Tongue (tissue), 3 donors: ENCODE measurements at places on chromosomes 3 and 15. TPM values are rescaled to one million over a fixed set of nuclear protein-coding genes. Genes with fewer than 3 reads are reported as not detected.
A peak's percentile ranks its signal among the peaks of the same experiment; 100 is the strongest.

- DNase-seq, result peak; percentile 77
These were observed 88.9 kb upstream of the CCNL1 start for GRCh38 chr3:157248590-157249422.

GRCh38 chr15:57306161-57306943 is 70.0 kb upstream of the CGNL1 start:
- DNase-seq, result peak; percentile 87

ZIC4 gene
- 1.0 TPM for total RNA-seq

ZNF860 gene
- total RNA-seq, result 1.9 TPM

- DNase-seq, result peak; percentile 93
These were observed 48.0 kb downstream of the SSUH2 start for GRCh38 chr3:8596321-8597218.

PARL gene
- total RNA-seq, result 41.9 TPM

GRCh38 chr15:64532521-64533315 is 72.3 kb downstream of the ZNF609 start:
- no peak for DNase-seq

GRCh38 chr3:143277531-143277930 is 158.0 kb downstream of the CHST2 start:
- DNase-seq, result no peak

CIB2 gene
- 12.1 TPM for total RNA-seq

DNA sequence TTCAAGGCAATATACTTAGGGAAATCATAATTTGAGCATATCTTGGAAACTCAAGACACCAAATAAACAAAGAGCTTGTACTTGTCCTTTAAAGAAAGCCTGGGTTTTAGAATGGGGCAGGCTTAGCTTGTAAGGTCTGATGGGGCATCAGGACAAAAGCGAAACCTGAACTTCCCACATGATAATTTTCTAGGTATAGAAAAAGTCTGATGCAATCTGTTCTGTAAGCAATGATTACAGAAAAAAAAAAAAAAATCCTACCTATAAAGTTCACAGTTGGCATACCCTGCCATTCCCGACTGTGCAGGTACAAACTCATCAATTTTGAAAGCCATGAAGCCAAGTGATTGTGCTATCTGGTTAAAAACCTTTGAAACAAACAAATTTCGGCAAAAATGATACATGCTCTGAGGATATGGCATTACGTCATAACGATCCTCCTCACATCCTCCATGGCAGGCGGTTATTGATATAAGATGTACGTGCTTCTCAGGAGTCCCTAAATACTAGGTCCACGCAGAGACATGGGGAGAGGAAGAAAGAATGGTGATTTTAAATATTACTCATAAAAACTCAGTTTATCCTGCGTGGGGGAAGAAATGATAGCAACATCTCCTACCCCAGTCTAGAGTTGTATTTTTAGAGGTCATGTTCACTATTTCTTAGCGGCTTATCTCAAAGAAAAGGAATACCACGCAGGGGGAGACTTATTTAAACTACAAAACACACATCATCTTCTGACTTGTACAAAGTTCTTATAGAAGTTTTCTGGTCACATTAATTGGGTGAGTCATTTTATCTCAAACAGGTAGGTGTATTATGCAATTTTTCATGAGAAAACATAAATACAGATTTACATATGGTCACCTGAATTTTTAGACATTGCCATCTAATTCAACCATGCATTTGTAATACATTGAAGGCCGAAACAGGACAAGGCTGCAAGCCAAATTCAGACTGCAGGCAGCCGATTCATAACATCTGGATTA is 27.0 kb downstream of the MB21D2 start:
- no peak for DNase-seq

DNA sequence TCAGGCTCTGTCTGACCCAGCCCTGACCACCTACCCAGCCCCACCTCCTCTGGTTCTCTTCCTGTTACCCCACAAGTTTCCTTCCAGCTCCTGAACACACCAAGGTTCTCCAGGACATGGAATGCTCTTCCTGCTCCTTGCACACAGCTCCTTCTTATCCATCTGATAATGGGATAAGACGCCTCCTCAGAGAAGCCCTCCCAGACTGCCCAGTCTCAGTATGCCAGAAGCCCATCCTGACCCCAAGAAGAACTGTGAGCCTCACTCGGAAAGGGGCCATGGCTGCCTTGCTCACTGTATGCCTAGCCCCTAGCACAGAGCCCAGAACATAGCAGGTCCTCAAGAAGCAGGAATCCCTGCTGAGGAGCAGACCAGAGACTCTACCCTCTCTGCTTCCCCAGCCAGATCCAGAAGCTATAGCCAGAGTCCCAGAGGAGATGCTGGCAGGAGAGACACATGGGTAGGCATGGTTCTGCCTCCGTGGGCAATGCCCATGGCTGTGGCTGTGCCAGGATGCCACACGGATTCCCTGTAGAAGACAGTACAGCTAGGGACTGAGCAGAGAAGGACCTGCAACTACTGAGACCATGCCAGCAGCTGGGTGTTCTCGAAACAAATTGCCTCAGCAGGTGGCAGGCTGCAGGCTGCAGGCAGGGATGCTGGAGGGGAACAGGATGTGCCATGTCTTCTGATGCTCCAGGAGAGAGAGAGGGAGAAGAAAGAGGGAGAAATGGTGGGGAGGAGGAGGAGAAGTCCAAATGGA is 74.0 kb upstream of the LINGO1 start:
- DNase-seq, result no peak

GABRR3 gene
- not detected for total RNA-seq

GOLGA8T gene
- not detected for total RNA-seq

GRCh38 chr3:126542340-126543241 is 16.1 kb downstream of the C3orf22 start:
- DNase-seq, result no peak

CHL1 gene
- 69.0 TPM for total RNA-seq

DNA sequence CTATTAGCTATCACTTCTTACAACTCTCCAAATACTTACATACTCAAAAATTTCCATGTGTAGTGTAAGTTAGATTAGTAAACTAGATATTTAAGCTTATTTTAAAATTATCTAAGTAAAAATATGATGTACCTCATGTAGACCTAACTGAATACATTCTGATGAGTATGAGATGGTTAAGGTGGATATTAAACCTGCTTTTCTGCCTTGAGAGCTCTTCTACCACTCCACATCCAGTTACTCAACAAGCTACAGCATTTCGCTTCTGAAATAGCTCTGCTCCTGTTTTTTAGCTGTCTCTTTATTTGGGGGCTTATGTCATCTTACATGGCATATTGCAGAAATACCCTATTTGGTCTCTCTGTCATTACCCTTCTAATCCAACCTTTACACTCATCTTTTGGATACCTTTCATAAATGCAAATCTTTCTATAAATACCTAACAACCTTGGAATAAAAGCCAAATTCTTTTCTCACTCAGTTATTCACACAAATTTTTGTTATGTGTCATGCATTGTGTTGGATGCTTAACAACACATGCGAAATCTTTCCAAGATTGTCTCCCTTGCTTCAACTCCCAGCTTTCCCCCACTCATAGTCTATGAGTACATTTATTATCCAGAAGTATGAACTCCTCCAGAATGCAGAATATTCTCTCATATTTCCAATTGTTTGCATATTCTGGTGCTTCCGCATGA is 92.0 kb downstream of the ALCAM start:
- no peak for DNase-seq

TNK2 gene
- total RNA-seq, result 31.4 TPM

DNA sequence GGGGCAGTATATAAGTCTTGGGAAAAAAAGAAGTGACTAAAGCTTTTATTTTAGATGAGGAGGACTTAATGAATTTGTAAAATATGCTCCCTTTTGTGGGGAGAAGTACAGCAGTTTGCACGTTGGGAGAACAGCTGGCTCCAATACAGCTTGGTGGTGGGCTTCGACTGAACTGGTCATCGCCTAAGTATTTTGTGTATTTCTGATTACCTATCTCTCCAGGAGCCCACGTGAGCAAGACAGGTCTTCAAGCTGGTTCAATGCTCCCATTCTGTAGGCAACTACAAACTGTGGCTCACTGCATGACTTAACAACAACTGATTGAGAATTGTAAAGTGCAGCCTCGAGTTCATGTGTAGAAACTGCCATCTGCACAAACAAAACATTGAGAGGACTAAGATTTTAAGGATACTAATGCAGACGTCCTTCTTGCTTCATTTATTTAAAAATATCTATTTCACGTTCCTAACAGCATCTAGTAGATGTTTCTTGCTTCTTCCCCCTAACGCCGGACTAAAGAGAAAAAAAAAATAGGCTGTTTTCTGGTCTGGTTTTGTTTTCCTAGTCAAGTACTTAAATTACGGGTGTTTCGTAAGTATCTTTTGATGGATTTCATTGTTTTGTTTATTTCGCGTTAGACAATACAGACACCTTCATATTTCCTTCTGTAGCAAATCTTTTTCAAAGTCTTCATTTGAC is 1.4 kb upstream of the GREM1 start:
- no peak for DNase-seq

ANKUB1 gene
- total RNA-seq, result not detected

- DNase-seq, result no peak
These were observed 24.3 kb upstream of the THRB start for GRCh38 chr3:24518990-24519367.

- no peak for DNase-seq
These were observed 365.8 kb upstream of the RGMA start for GRCh38 chr15:93454788-93455187.

- DNase-seq, result no peak
These were observed 22.6 kb downstream of the SH3BP5 start for GRCh38 chr3:15309662-15310335.

DNA sequence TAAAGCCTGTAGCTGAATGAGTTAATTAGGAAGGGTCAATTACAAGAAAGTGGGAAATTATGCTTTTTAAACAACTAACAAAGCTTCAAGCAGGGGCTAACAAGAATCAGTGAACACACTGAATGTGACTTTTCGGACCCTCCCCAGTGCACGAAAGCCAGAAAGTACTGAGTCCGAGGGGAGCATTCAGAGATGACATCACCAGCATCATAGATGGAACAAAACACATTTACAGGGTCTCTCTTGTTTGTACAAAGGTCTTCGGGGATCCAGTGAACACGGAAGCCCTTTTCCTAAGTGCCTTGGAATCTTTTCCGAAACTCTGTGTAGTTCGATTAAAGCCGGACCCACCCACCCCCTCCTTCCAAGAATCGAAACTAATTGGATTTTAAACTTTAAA is 829 bp downstream of the DCP1A start:
- peak; percentile 51 for DNase-seq

SEMA3G gene
- 14.0 TPM for total RNA-seq

- peak; percentile 84 for DNase-seq
These were observed 256.5 kb downstream of the THRB start for GRCh38 chr3:24237971-24238706.
